ENCODE measurements at places on chromosomes 16 and 17. TPM values are rescaled to one million over a fixed set of nuclear protein-coding genes. Genes with fewer than 3 reads are reported as not detected.

Gene MT2A
- polyA plus RNA-seq, result 442 TPM

Gene MYH3
- polyA plus RNA-seq, result 9.3 TPM

Gene SECTM1
- 4.3 TPM for polyA plus RNA-seq

Gene SLX1A
- polyA plus RNA-seq, result 195 TPM

Gene TP53TG3
- not detected for polyA plus RNA-seq

GRCh38 chr17:17994271-17995069 lies 21.8 kb downstream of the DRC3 start:
- DNase-seq, result no peak

GRCh38 chr17:7176841-7177190 lies 2.4 kb downstream of the ASGR1 start:
- DNase-seq, result no peak

DNA sequence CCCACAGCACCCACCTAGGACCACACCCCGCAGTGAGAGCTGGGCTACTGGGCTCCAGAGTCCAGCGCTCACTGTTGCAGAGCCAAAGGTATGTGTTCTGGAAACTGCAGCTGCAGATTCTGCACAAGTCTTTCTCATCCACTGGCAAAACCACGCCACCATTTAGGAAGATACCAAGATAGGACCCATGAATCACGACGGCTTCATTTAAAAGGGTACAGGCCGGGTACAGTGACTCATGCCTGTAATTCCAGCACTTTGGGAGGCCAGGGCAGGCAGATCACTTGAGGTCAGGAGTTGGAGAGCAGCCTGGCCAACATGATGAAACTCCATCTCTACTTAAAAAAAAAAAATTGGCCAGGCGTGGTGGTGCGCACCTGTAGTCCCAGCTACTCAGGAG lies 18.8 kb downstream of the FOXF1 start:
- peak; percentile 72 for DNase-seq

- no peak for DNase-seq
These were observed 143.7 kb upstream of the COX10 start for GRCh38 chr17:13925579-13925978.

GRCh38 chr17:79001190-79002020 lies 8.2 kb downstream of the CANT1 start:
- DNase-seq, result no peak

DNA sequence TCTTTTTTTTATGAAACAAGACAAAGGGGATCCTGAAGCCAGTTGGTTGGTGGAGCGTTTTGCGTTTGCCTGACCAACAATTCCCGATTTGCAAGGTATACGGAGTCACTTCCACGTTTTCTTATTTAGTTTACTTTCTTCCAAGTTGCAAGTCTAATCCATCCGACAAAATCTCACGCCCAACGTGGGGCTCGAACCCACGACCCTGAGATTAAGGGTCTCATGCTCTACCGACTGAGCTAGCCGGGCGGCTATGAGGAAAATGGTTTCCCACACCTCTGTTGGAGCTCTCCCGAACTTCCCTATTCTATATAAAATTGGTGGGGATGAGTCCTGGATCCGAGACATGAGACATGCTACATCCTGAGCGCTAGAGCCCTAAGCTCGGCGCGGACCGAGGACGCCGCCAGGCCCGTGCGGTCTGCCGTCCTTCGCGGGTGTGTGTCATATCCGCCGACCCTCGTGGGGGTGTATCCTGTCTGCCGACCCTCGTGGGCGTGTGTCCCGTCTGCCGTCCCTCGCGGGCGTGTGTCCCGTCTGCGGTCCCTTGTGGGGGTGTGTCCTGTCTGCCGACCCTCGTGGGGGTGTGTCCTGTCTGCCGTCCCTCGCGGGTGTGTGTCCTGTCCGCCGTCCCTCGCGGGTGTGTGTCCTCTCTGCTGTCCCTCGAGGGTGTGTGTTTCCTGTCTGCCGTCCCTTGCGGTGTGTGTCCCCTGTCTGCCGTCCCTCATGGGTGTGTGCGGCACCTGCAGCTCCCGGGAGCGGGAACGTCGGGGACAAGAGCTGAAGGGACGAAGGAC lies 22.6 kb downstream of the ZNF213 start:
- no peak for DNase-seq

DNA sequence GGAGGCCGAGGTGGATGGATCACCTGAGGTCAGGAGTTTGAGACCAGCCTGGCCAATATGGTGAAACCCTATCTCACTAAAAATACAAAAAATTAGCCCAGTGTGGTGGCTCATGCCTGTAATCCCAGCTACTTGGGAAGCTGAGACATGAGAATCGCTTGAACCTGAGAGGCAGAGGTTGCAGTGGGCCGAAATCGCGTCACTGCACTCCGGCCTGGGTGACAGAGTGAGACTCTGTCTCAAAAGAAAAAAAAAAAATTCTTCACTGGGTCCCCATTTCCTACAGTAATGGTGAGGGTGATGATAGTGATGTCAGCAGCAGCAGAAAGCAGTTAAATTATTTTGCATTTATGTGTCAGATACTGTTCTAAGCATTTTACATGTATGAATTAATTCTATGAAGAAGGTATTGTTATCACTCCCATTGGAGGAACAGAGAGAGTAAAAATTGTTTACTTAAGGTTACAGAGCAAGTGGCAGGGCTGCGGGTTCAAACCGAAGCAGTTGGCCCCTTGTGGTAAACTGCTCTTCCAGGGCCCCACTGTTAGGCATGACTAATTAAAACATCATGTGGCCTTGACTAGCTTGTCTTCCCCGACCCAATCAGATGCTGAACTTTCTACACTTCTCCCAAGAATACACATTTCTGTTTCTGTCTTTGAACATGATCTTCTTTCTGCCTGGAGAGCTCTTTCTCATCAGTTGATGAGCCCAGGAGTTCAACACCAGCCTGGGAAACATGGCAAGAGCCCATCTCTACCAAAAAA lies 45.8 kb downstream of the STAT3 start:
- DNase-seq, result peak; percentile 36

DNA sequence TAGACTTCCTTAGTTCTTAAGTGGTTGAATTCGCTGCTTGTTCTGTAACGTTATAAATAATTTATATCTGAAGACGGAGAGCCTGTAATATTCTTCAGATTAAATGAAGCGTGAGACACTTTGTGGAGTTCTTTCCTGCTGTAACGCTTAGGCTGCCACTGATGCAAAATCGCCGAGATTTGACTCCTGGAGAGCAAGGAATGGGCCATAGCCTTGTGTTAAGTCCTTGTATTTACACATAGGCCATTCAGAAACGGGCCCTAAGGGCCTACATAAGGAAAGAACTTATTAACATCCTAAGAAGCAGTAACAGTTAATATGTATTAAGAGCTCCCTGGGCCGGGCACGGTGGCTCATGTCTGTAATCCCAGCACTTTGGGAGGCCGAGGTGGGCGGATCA lies 936 bp downstream of the EMC6 start:
- no peak for DNase-seq

- DNase-seq, result no peak
These were observed 13.9 kb downstream of the TNS4 start for GRCh38 chr17:40487371-40488020.

GRCh38 chr17:64063766-64064224 lies 43.4 kb upstream of the ICAM2 start:
- peak; percentile 81 for DNase-seq

DNA sequence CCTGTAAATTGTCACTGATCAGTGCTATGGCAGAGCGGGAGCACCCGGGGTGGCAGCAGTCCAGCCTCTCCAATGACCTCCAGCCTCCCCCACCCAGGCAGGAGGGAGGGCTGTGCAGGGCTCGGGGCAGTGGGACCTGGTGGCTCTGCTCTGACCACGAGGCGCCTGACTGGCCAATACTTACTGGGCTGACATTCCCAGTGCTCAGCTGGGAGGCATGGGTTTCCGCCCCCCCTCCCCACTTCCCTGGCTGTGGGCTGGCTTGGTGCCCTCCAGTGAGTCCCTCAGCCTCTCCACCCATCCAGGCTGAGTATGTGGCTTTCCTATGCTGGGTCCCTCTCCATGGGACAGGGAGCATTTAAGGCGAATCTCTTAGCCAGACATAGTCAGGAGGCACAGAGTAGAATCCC lies 2.7 kb downstream of the SOCS3 start:
- DNase-seq, result no peak

DNA sequence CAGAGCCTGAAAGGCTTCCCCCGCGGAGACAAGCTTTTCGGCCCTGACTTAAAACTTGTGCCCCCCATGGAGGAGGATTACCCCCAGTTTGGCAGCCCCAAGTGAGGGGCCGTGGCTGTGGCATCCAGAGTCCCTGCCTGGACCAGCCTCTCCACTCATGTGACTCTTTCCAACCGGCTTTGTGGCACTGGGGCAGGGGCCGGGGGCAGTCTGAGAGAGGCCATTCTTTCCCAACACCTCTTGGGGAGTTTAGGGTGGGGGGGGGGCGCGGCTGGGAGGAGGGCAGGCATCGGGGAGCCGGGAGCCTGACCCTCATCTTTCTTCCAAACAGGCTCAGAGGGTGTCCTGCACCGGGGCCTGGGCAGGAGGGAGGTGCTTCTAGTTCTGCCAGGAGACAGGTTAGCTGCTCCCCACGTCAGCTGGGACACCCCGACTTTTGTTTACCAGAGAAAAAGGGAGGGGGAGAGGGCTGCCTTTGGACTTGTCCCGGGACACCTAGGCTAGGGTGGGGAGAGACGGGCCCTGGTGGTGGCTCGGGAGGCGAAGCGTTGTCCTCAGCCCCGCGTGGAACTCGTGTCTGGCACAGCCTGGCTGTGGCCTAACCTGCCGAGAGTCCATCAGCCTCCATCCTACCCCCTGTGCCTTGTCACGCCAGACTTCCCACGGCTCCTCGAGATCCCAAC lies 7.3 kb upstream of the SERPINF1 start:
- DNase-seq, result no peak

DNA sequence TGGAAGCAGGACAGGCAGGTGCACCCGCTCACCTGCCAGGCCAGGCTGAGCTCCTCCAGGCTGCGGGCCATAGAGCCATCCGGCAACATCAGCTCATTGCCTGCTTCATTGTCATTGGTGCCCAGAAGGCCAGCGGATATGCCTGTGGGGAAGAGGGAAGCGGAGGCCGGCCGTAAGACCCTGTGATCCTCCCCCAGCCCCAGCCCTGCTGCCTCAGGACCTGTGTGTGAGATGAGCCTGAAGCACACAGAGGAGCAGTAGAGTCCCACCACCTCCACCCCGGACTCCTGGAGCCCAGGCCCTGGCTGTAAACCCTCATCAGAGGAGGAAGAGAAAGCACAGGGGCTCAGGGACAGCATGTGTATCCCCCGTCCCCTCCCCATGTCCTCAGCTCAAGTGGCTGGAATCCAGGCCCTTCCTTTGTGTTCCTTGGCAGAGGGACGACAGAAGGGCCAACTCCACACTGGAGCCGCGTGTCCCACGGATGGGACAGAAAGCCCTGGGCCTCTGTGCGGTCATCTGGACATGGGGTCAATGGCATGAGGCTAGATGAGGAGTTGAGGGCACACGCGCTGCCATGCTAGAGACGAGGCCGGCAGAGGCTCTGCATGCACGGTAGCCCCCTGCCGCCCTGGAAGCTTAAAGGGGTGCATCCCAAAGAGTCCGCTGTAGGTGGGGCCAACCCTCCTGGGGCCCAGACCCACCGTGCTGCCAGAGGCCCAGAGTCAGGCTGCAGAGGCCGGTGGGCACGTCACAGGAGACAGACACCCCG lies 39.1 kb downstream of the RMI2 start:
- DNase-seq, result no peak

DNA sequence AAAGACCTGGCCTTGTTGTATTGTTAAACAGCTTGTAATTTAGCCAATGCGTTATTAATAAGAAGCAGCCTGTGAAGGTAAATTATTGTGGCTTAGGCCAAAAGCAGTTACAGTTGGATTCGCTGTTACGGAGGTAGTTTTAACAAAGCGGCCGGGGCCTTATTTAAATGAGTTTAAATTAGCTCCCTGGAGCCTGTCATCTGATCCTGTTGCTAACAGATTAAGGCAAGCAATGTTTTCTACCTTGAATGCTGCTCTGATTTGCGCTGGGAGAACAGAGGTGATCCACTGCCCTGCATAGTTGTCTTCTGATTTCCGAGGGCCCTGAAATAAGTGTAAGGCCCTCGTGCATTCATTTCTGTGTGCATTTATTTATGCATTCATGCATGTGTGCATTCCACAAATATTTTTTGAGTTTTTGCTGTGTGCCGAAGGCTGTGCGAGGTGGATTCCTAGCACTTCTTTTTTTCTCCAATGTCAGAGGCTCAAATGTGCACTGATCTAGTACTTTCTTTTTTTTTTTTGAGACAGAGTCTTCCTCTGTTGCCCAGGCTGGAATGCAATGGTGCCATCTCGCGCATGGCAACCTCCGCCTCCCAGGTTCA lies 10.9 kb downstream of the SEC14L5 start:
- no peak for DNase-seq

GRCh38 chr16:66364117-66364958 lies 2.2 kb upstream of the CDH5 start:
- peak; percentile 56 for DNase-seq

GRCh38 chr16:73052576-73052975 lies 4.6 kb upstream of the ZFHX3 start:
- peak; percentile 44 for DNase-seq

DNA sequence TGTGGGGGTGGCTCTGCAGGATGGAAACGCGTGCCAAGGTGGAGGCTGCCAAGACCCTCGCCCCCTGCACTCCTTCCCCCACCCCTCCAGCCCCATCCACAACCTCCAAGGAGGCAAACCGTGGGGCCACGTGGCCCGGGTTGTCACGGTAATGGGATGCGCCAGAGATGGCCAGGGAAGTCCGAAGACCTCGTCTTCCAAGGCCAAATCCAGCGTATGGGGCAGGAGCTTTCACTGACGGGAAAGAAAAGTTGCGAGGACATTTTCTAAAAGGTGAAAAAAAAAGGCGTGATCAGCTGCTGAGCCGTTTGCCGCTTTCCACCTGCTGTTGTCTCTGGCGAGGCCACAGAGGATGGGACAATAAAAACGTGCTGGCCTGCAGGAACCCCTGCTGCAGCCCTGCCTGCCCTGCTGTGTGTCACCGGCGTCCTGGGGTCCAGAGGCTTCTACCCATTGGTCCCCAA lies 28.3 kb upstream of the GSE1 start:
- DNase-seq, result no peak

GRCh38 chr17:65145743-65146142 lies 8.6 kb downstream of the RGS9 start:
- DNase-seq, result no peak

DNA sequence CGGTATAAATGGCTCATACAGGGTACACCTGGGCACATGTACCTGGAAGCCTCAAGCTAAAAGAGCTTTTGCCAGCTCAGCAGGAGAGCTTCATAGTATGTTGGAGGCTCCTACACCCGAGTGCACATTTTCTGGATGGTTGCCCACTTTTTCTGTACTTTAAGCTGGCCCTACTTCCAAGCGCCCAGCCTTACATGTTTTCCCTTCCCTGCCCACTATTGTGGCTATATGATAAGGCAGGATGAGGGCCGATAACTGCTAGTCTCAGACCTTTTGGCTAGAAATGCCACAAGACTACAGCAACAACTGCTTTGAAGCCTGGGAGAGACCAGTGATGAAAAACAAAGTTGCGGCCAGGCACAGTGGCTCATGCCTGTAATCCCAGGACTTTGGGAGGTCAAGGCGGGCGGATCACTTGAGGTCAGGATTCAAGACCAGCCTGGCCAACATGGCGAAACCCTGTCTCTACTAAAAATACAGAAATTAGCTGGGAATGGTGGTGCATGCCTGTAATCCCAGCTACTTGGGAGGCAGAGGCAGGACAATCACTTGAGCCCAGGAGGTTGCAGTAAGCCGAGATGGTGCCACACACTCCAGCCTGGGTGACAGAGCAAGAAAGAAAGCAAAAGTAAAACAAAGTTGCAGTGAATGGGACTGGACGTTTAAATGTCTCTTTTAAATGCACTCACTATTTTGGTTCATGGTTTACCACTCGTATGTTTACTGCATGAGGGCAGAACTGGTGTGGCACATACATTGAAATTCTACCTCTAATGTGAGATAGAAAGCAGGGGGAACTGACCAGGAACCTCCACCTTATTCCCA lies 14.2 kb upstream of the MARCHF10 start:
- DNase-seq, result no peak
